ENCODE measurements at places on chromosomes 3 and 15.
A peak's percentile ranks its signal among the peaks of the same experiment; 100 is the strongest.

GRCh38 chr3:126322181-126322967 is 34.8 kb downstream of the KLF15 start:
- no peak for DNase-seq

DNA sequence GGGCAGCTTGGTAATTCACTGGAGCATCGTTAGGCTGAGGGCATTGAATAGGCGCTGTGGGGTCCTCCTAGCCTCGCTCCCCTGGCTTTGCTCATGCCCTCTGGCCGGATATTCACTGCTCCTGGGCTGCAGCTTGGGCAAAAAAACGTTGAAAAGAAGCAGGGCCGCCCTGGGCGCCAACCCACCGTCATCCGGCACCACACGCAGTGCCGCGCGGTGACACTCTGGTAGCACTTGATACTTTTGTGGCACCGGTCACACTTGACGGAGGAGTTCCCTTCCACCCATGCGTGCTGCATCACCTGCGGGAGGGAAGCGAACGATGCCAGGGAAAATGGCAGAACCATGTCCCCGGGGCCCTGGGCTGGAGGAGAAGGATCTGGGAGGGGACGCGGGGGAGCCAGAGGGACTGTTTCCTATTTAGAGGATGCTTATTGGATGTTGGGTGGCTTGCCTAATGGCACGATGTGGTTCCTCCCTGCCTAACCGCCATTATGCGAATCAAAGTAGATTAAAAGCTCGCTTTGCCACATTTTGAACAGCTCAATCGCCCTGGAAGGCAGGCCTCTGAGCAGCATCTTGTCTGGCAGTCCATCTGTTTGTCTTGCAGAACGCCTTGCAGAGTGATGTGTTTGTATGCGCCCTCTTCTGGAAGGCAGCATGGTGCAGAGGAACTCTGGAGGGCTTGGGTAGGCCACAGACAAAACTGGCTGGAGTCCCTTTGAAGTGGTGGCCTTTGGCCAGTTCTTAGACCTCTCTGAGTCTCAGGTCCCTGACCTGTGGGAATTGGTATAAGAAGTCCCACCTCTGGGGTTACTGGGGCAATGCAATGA is 93.2 kb downstream of the DGKG start:
- no peak for DNase-seq

- DNase-seq = no peak
Measured at GRCh38 chr3:58474967-58475578, 16.8 kb upstream of the KCTD6 start.

- no peak for DNase-seq
Measured at GRCh38 chr15:60394689-60395097, 3.1 kb downstream of the ANXA2 start.

- peak; percentile 40 for DNase-seq
Measured at GRCh38 chr15:75455982-75456531, 4.6 kb upstream of the SIN3A start.

DNA sequence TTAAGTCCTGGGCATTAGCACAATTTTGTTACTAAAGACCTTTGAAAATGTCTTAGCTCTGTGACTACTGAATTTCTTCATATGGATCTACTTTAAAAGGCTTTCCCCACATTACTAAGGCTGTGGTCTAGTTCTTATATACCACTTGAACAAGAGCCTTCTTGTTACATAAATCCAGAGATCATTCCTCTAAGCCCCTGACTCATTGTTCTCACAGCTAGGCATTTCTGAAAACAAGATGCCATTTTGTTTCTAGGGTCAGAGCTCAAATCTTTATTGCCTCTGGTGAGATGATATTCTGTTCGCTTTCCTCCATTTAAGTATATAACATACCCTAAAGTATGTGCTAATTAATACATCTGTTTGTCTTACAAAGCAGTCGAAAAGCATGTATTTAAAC is 29.8 kb upstream of the LPP start:
- DNase-seq = no peak

DNA sequence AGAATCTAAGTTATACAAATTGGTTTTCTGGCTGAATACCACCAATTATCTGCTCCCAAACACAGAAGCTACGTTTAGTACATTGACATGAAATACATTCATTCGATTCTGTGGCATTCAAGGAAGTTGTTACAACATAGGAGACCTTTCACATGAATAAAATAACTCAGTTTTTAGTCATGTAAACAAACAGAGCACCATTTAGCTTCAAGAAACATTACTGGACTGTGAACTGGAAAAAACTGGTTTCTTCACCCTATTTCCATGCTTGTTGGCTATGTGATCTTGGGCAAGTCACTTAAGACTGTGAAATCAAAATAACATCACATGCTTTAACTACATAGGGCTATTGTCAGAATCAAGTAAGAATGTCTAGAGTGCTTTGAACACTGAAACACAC is 46.2 kb downstream of the NRG4 start:
- DNase-seq = no peak

DNA sequence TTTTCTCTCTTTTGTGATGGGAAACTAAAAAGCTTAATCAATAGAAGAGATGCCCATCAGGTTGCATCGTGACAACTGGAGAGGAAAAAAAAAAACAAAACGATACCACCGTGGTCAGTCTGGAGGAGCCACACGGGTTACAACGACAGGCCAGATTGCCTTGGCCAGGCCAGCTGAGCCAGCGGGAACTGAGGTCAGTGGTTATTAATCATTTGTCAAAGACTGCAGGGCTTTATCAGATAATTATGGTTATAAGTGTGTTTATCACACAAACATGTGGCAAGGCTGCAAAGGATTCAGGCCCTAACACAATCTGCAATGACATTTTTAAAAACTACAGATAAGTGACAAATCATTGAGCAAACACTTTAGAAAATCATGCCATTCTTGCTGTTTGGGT is 135.0 kb upstream of the FAM3D start:
- no peak for DNase-seq

GRCh38 chr3:6844723-6845122 is 16.2 kb upstream of the GRM7 start:
- no peak for DNase-seq

- no peak for DNase-seq
Measured at GRCh38 chr15:63327648-63328421, 50.4 kb downstream of the APH1B start.

- no peak for DNase-seq
Measured at GRCh38 chr3:116618930-116619329, 90.6 kb upstream of the TUSC7 start.

DNA sequence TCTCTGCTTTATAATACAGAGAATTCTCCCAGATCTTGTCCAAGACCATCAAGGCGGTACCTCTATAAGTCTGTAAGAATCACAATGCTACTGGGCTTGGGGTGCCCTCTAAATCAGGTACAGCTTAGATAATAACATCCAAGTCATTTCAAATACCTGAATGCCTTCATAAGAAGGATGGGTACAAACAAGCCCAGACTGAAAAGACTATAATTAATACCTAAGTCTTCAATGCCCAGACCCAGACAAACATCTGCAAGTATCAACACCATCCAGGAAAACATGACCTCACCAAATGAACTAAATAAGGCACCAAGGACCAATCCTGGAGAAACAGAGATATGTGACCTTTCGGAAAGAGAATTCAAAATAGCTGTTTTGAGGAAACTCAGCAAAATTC is 65.9 kb downstream of the ZMAT3 start:
- DNase-seq = no peak

DNA sequence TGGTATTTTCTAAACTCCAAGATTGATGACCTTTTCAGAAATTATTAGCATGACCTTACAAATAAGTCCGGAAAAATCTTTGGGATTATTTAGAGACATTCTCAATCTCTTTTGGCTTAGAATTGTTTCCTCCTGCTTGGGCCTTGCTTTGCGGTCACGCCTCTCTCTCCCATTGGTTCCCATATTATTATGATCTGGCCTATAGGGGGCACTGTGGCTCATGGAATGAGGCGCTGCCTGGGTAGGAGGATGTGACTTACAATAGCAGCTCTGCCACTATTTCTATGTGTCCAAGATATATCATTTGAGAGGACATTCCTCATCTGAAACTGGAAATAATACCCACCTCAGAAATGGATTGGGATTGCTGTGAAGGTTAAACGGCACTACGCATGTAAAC is 464.9 kb downstream of the MFSD1 start:
- DNase-seq = no peak

- DNase-seq = no peak
Measured at GRCh38 chr15:51401872-51402517, 60.5 kb downstream of the GLDN start.

GRCh38 chr3:51544011-51544775 is 5.7 kb downstream of the RAD54L2 start:
- DNase-seq = no peak

DNA sequence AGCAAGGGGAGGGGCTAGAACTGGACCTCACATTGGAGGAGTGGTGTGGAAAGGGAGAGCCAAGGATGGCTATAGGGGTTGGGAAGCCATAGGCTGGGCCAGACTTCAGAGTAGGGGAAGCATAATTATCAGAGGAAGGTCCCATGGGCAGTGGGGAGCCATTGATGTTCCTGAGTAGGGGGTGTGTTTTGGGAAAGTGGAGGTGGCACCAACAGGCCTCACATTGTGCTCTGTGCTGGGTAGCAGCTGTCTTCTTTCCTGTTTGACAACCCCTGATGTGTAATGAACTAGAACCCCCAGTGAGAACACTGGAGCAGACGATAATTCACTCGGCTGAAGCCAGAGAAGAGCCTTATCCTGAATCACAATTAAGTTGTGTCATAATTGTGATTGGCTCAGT is 41.2 kb downstream of the SLC6A11 start:
- no peak for DNase-seq

DNA sequence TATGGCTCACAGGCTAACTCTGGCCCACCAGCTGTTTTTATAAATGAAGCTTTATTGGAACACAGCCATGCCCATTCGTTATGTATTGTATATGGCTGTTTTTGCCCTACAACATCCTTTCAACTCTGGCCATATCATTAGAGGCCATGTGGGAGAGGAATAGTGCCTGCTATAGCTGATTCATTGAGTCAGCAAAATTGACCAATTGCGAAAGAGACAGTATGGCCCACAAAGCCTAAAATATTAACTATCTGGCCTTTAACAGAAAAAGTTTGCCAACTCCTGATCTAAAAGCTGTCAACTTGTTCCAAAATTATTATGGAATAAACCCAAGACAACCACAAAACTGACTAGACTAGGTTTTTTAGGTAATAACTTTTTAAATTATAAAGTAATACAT is 1.4 kb downstream of the NR1I2 start:
- DNase-seq = no peak

GRCh38 chr3:37308247-37308646 is 133.9 kb upstream of the LRRFIP2 start:
- no peak for DNase-seq

- DNase-seq = no peak
Measured at GRCh38 chr3:23624305-23624704, 181.4 kb upstream of the UBE2E1 start.

GRCh38 chr3:155494332-155494731 is 200.8 kb upstream of the STRIT1 start:
- DNase-seq = no peak

- DNase-seq = no peak
Measured at GRCh38 chr3:69360690-69361089, 25.2 kb downstream of the FRMD4B start.

- no peak for DNase-seq
Measured at GRCh38 chr15:51243774-51244173, 94.6 kb downstream of the CYP19A1 start.

- peak; percentile 11 for DNase-seq
Measured at GRCh38 chr3:105867712-105868430, 941 bp downstream of the CBLB start.

DNA sequence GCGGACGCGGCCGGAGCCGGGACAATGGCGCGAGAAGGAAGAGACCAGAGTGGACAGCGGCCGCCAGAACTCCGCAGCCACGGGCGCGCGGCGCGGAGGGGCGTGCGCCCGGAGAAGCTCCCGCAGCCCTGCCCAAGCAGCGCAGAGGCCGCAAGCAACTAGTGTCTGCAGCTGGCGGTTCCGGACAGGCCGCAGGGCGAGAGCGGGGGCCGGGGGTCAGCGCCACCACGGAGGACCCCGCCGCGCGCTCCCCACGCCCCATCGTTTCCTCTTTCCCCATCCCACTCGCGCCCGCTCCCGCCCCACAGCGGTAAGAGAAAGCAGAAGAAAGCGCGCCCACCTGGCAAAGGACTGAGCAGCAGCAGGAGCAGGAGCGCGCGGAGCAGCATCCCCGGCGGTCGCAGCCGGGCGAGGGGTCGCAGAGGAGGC is 440 bp downstream of the PRTG start:
- peak; percentile 6 for DNase-seq

DNA sequence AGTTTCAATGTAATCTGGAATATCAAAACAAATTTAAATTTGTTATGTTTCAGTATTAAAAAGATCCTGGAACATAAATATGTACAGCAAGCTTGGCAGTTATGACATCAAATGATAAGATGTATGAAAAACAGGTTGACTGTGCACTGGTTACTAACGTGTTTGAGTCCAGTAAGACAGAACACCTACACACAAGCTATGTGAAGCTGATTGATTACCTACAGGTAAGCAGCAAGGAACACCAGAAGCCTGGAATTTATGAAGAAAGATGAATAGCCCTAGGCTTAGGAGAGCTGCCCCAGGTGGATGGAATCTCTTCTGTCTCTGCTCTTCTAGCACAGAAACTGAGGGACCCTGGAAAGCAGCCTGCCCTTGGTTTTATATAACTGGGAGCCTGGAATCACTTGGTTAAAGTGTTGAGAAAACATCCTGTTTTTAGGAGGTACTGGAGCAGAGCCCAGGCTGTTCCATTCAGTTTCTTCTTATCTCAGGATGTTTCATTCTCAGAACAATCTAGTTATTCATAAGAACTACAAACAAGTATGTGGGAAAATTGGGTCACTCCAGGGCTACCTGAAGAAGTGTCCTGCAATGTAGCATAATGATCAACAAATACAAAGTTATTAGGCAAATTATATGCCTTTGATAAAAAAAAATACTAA is 36.3 kb downstream of the SLITRK3 start:
- no peak for DNase-seq

- no peak for DNase-seq
Measured at GRCh38 chr15:81785181-81785580, 260.6 kb downstream of the MEX3B start.

- no peak for DNase-seq
Measured at GRCh38 chr15:40767838-40768500, 1.8 kb upstream of the C15orf62 start.

DNA sequence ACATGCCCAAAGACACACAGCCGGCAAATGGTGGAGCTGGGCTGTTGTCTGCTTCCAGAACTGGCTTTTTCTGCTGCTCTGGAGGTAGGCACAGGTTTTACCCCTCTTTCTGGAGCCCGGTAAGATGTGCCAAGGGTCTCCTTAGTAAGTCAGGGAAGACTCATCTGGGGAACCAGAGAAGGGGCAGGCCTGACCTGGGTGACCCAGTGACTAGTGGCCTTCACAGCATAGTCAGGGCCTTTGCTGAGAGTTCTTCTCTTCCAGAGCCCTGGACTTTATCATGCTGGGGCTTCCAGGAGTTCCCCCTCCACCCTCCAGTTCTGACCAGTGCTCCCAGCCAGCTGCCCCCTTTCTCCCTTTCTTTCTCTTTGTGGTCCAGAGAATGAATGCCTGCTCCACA is 3.2 kb downstream of the CD276 start:
- DNase-seq = no peak

- peak; percentile 53 for DNase-seq
Measured at GRCh38 chr15:67080900-67081431, 15.6 kb downstream of the SMAD3 start.

GRCh38 chr15:58604455-58604923 is 145.0 kb downstream of the ADAM10 start:
- DNase-seq = no peak

Data from activated T-cell treated with anti-CD3 and anti-CD28 coated beads, Interleukin-2, amount 50 U/mL, for 4 hours (primary cell).